ENCODE measurements at places on chromosomes 3 and 15.

- DNase-seq: no peak
These were observed 43.3 kb downstream of the UBXN7 start for GRCh38 chr3:196388956-196389355.

GRCh38 chr3:41434781-41435180 lies 235.5 kb downstream of the CTNNB1 start:
- DNase-seq: no peak

- no peak for DNase-seq
These were observed 241.5 kb downstream of the IGSF11 start for GRCh38 chr3:118793176-118793575.

- no peak for DNase-seq
These were observed 39.1 kb downstream of the MYO9A start for GRCh38 chr15:72078887-72079286.

DNA sequence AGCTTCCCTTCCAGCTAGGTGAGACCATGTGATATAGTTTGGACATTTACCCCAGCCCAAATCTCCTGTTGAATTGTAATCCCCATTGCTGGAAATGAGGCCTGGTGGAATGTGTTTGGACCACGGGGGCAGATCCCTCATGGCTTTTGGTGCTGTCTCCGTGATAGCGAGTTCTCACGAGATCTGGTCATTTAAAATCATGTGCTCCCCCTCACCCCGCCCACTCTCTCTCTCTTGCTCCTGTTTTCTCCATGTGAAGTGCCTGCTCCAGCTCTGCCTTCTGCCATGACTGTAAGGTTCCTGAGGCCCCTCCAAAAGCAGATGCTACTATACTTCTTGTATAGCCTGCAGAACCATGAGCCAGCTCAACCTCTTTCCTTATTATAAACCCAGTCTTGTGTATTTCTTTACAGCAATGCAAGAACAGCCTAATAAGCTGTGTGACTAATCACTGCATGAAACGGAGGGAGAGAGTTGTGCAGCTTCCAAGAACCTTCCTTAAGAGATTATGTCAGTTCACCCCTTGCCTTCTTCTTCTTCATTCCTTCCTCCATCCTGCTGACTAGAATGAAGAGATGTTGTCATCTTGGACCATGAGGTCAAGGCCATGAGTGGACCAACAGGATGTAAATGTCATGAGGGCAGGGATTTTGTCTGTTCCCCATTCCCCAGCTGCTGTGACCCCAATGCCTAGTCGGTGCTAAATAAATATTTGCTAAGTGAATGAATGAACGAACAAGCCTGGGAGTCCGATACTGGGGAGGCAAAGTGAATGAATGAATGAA lies 91.0 kb downstream of the CPN2 start:
- no peak for DNase-seq
